Suprapubic skin (tissue), 4 donors: ENCODE measurements at places on chromosomes 6 and 20. TPM values are rescaled to one million over a fixed set of nuclear protein-coding genes. Genes with fewer than 3 reads are reported as not detected.

PPP1R3G gene
- 0.55 TPM for total RNA-seq

GRCh38 chr20:54355631-54356280 lies 119.6 kb upstream of the DOK5 start:
- DNase-seq = no peak

GRCh38 chr6:144555066-144555465 lies 269.9 kb downstream of the UTRN start:
- DNase-seq = no peak

GRCh38 chr6:135789375-135790050 lies 62.0 kb upstream of the PDE7B start:
- no peak for DNase-seq

DNA sequence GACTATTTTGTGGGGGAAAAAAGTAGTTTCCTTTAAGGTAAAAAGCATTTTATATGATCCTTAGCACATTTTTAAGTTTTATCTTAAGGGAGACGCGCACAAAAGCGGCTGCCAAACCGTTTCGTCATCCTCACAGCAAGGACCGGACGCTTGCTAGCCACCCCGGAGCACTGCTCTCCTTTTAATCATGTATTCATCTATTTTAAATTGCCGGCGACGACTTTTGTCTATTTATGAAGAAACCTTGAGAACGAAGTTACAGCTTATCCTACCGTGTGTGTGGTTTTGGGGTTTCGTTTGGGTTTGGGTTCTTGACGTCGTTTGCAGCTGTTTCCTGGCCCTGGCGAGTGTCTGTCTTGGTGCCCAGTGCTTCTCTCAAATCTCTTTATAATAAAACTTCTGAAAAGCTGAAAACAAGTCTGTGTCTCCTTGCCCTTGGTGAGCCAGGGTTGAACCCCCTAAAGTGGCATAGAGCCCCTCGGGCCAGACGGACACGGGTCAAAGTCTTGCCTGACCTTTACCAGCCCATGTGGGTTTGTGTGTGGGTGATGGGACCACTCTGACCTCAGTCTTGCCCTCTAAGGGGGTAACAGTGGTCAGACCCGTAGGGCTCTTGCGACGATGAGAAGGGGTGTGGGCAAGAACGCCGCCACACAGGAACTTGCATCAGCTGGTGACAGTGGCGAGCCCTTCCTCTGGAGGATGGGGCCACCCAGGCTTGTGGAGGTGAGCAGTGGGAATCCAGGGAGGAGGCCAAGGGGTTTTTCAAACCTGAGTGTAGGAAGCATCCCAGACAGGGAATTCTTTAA lies 117.6 kb downstream of the JPH2 start:
- no peak for DNase-seq

RHAG gene
- not detected for total RNA-seq

E2F1 gene
- 5.6 TPM for total RNA-seq

GRCh38 chr20:50284811-50285375 lies 94.3 kb downstream of the CEBPB start:
- DNase-seq = no peak

DNA sequence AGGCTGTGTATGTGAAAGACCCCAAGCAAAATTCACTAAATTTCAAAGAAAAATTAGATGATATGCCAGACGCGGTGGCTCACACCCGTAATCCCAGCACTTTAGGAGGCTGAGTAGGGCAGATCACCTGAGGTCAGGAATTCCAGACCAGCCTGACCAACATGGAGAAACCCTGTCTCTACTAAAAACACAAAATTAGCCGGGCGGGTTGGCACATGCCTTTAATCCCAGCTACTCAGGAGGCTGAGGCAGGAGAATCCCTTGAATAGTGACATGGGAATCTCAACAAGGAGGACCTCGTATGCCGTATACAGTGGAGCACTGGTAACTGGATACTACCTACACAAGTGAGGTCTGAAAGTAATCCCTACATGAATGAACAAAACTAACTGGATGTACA lies 92.7 kb upstream of the JARID2 start:
- no peak for DNase-seq

GRCh38 chr6:1759870-1760269 lies 150.2 kb downstream of the FOXC1 start:
- no peak for DNase-seq

DNA sequence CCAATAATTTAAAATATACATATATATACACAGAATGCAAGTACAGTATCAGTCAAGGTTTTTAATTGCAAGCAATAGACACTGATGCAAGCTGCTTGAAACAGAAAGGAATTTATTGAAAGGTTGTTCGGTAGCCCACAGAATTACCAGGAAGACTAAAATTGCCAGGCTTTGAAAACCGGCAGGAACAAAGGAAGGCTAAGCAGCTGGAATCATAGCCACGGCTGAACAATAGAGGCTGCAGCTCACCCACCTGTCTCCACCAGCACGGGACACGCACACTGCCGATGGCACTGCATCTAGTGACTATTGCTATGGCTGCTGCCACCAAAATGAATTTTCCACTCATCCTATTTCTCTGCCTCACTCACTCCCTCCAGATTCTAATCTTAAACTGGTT lies 22.0 kb upstream of the L3MBTL3 start:
- DNase-seq = no peak

LY6G6D gene
- total RNA-seq = not detected

LAMA4 gene
- 30.6 TPM for total RNA-seq

GRCh38 chr20:62305765-62306413 lies 3.1 kb downstream of the ADRM1 start:
- no peak for DNase-seq

DNA sequence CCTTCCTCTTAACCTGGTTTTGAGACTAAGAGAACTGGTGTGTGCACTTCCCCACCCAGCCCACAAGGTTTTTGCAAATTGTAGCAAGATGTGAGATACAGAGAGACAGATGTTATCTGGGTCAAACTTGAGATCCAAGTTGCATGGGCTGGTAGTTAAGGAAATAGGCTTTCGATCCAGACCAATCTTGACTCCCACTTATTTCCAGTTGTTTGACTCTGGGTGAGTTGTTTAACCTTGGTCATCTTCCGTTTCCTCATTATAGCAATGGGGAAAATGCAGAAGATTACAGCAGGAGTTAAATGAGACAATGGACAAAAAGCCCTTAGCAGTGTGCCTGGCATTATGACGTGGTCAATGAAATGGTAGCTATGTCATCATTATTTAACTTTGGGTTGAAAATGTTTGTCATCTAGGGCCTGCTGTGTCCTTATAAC lies 1.7 kb downstream of the SNX21 start:
- DNase-seq = no peak

DNA sequence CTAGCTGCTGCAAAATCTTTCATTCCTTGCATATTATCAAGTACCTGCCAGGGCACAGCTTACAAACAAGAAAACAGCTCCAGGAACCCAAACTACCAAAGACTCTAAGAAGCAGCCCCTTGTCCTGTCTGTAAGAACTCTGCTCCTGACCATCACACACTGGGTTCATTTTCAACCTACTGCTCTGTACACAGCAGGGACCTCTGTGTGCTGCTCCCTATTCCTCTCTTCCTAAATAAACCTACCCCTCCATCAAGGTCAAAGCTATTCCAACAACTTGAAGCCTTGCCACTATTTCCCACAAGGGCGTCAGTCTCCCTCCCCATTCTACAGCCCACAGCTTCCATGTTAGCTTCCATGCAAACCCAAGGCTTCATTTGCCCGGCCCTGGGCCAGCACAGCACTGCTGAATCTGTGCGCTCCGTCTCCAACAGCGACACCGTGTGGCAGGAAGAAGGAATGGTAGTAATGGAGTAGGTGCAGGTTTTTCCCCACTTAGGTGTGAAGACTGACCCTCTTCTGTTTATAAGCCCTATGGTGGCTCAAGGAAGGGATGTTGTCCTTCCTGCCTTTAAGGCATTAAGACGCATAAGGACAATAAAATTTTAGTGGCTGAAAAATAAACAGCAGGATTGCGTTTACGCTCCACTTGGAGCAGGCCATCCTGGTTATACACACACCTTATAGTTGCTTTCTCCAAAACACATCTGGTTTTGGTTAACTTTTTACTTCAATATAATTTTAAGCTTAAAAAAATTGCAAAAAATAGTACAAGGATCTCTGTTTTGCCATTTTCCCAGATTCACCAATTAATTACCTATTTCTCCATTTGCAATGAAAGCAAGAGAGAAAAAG lies 115.2 kb upstream of the NXT1 start:
- no peak for DNase-seq

GRCh38 chr6:15444881-15445280 lies 199.0 kb downstream of the JARID2 start:
- DNase-seq = no peak

- no peak for DNase-seq
These were observed 51.6 kb downstream of the CYP24A1 start for GRCh38 chr20:54122189-54122588.

ID4 gene
- total RNA-seq = 135 TPM

- no peak for DNase-seq
These were observed 79.1 kb downstream of the ELOVL4 start for GRCh38 chr6:79868098-79868722.

DNA sequence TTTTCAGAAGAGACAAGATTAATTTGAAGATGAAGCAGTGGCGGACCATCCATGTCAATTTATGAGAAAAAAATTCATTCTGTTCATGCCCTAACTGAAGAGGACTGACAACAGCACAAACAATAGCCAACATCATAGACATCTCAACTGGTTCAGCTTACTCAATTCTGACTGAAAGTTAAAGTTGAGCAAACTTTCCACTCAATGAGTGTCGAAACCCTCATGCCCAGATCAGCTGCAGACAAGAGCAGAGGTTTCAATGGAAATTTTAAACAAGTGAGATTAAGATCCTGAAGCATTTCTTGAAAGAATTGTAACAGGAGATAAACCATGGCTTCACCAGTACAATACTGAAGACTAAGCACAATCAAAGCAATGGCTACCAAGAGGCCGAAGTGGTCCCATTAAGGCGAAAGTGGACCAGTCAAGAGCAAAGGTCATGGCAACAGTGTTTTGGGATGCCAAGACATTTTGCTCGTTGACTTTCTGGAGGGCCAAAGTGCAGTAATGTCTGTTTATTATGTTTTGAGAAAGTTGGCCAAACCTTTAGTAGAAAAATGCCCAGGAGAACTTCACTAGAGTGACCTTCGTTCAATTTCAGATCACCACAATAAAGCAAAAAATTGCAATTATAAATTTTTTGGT lies 6.1 kb upstream of the SFT2D1 start:
- DNase-seq = no peak

ZNF322 gene
- 9.4 TPM for total RNA-seq

DNA sequence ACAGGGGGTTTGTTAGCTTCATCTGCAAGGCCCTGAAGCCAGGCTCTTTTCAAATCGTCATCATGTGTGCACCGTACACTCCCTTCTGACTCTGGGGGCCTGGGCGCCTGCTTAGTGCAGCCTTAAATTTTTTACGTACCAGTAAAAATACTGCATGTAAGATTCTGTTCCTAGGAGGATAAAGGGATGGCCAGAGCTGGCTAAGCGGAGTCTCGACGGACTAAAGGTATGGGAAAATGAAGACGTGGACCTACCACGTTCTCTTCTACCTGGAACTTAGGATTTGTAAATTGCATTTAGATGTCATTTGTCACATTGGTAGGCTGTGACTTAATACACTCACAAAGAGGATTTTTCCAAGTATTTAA lies 149.3 kb upstream of the AFDN start:
- DNase-seq = peak; percentile 28

TMEM200A gene
- 0.81 TPM for total RNA-seq

PLA2G7 gene
- 7.6 TPM for total RNA-seq

PTK6 gene
- total RNA-seq = 61.1 TPM

DNA sequence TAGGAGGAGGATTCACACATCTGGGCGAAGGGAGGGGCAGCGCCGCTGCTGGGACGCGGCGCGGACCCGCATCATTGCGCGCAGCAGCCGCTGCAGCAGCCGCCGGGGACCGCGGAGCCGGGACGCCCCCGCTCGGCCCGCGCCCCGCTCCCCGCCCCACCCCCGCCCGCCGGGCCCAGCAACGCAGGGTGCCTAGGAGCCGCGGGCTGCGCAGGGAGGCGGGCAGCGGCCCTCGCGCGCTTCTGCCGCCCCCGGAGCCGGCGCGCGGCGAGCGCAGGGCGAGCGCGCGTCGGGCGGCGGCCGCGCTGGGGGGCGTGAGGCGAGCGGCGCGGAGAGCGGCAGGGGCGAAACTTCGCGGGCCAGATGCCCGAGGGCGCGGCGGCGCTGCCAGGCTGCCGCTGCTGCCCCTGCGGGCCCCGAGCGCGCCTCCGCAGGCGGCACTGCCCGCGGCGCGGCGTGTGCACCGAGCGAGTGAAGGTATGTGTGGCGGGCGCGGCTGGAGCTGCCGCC lies at the start of gene NKAIN2:
Gene NKAIN2, plus strand, starts transcription at position 362 of the 510 bp plus-strand sequence.
- no peak for DNase-seq

- no peak for DNase-seq
These were observed 139.7 kb upstream of the TMEM170B start for GRCh38 chr6:11397622-11398450.
